ENCODE measurements at places on chromosomes 6 and 20.
A peak's percentile ranks its signal among the peaks of the same experiment; 100 is the strongest.

- DNase-seq, result no peak
Observed at GRCh38 chr20:25076731-25077609, 5.0 kb downstream of the VSX1 start.

GRCh38 chr6:7543789-7544424, 2.4 kb downstream of the DSP start:
- no peak for DNase-seq

DNA sequence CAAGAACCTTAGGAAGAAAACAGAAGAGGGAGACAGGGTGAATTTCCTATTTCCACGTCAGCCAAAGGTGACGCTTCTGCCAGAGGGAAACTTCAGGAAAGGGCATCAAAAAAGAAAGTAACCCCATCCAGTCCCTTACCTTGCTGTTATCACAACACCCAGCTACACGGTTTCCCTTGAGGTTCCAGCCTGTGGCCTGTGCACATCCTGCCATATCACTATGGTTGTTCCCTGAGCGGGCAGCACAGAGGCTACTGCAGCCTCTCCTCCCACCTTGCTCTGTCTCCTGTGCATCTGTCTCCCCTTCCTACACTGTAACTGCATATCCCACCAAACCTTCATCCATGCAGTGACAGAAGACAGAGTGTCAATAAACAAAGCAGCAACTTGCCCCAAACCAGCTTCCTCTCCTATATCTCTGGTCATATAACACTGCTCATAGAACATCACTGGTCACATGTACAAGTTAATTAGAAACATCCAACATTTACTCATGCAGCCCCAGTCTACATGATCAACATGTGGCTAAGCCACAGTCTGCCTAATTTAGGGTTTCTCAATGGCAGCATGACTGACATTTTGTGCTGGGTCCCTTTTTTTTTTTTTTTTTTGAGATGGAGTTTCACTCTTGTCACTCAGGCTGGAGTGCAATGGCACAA, 54.7 kb downstream of the GFOD1 start:
- no peak for DNase-seq

GRCh38 chr20:18702736-18703135, 110.8 kb upstream of the SCP2D1 start:
- DNase-seq, result peak; percentile 45

DNA sequence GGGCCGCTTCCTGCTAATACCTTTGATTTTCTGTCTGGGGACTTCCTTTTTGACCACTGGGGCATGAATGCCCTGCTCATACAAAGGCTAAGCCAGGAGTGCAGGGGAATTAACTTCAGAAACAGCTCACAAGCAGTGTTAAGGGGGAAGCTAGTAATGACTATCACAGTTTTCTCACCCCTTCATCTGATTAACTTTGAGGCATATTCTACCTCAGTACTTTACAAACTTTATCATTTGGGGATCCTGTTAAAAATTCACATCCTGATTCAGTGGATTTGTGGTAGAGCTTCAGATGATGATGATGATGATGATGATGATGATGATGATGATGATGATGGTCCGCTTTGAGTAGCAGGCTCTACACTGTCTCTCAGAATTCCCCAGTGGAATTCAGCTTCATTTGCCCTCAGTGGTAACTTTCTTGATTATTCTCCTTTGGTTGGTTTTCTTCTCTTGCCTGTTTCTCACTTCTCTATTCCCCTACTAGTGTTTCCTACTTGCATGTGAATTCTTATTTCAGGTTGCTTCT, 78.4 kb upstream of the TMEM170B start:
- no peak for DNase-seq

DNA sequence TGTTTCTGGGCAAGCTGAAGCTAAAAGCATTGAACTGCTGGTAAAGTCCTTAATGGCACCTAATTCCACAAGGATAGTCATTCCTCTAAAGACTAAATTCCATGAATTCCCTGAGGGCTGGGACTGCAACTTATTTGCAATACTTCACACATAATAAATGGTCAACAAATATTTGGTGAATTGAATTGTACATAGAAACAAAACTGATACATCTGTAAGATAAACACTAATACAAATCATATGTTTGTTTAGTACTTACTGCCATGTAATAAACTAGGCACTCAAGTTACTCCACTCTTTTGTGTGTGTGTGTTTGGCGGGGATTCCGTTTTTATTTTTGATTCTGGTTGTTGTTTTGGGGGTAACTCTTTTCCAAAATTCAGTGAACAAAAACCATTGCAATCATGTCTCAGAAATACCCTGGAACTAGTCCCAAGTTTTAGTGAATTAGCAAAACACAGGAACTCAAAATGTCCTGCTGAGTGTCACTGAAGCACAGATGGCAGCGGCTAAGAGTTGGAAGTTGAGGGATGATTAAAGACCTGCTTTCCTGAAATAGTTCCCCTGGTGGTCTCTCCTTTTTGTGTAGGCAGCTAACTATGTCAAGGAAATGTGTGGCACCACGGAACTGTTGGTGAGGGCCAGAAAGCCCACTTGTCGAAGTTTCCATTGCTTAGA, 74.8 kb upstream of the SNRPB2 start:
- DNase-seq, result no peak

- no peak for DNase-seq
Observed at GRCh38 chr20:63748070-63748933, 8.7 kb downstream of the SLC2A4RG start.

- no peak for DNase-seq
Observed at GRCh38 chr6:129195643-129196042, 312.7 kb downstream of the LAMA2 start.

- no peak for DNase-seq
Observed at GRCh38 chr6:128803911-128804310, 79.0 kb upstream of the LAMA2 start.

- peak; percentile 84 for DNase-seq
Observed at GRCh38 chr6:43181942-43182860, at the start of gene CUL9. Gene CUL9 (plus strand): TSS chr6:43182196. CDS start chr6:43184311, 2,115 bp downstream.

DNA sequence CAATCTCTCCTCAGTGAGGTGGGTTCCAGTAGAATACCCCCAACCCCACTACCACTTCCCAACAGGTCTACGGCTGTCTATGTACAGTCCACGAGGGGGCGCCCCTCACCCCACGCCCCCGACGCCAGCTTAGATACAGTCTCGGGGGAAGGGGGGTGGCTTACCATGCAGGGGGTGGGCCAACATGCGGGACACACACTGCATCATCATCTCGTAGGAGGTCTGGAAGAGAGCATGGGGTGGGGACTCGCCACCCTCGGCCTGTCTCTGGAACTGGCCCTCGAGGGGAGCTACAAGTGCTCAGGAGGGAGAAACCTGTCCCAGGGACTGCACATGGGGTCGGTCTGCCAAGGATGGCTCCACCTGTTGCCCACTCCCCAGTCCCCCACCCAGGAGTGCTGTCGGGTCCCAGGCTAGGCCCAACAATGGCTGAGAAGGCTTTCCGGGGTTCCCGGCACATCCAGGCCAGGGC, 8.5 kb downstream of the MTCH1 start:
- DNase-seq, result peak; percentile 17

DNA sequence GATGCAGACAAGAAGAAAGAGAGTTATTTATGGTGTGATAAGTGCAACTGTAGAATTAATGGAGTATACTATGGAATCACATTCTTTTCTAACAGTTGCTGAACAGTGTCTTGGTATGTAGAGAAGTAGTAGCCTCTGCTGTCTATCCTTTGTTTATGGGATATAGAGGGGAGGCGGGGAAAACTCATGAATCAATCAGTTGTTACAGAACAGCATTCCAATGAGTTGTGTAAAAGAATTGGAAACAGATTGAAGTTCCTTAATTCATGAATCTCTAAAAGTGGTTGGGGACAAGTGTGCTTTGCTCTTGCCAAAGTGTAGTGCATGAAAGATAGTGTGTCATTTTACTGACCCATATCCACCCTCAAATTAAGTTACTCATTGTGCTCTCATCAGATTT, 77.7 kb downstream of the FLRT3 start:
- no peak for DNase-seq

GRCh38 chr20:53880108-53880641, 190.2 kb downstream of the BCAS1 start:
- no peak for DNase-seq

DNA sequence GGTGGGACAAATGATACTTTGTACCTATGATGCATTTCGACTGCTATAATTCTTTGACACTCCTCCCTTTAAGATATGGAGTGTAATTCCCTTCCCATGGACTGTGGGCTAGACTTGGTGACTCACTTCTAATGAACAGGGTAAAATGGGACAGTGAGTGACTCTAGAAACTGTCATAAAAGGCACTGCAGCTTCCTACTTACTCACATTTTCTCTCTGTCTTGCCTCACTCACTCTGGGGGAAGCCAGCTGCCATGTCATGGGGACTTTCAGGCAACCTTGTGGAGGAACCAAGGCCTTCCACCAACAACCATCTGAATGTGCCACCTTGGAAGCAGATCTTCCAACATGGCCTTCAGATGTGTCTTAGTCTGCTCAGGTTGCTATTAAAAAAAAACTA, 12.9 kb upstream of the GFOD1 start:
- no peak for DNase-seq

DNA sequence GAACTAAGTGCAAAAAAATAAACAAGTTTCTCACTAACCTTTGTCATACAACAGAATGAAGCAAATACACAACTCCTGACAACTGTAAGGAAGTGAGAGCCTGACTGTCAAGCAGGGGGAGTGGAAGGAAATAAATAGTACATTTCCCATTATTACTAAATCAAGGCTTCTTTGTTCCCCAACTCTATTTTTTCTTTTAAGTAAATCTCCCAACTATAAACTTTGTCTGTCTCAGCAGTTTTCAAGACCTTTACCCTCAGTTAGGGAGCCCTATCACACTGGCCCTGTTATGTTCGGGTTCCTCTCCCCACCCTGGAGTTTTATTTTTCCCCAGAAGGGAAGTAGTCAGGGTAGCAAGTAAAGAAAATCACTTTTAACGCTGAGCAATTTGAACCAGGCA, 24.1 kb upstream of the IPCEF1 start:
- no peak for DNase-seq

- no peak for DNase-seq
Observed at GRCh38 chr6:12529364-12530019, 187.1 kb upstream of the PHACTR1 start.

DNA sequence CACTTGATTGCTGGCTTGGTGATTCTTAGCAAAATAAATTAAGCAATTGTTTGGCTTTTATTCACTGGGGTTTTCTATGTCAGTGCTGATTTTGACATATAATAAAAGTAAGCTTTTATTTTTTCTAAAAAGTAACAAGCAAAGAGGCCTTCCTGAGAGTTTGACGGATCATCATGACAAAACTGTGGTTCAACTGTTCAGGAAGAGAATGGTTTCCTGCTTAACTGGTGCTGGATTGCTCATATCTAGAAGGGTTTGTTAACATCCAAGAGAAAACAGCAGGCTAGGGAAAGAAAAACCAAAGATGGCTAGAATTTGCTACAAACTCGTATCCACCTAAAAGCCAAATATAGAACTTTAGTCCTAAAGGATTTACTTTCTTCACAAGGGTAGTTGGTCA, 21.2 kb downstream of the SERPINB1 start:
- DNase-seq, result no peak

DNA sequence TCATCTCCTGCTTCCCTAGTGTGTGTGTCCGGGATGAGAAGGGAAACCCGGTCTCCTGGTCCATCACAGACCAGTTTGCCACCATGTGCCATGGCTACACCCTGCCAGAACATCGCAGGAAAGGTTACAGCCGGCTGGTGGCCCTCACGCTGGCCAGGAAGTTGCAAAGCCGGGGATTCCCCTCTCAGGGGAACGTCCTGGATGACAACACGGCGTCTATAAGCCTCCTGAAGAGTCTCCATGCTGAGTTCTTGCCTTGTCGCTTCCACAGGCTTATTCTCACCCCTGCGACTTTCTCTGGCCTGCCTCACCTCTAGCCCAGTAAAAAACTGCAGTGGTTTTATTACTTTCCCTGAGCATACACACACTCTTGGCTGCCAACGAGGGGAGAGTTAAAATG, 23.9 kb upstream of the C6orf141 start:
- no peak for DNase-seq

DNA sequence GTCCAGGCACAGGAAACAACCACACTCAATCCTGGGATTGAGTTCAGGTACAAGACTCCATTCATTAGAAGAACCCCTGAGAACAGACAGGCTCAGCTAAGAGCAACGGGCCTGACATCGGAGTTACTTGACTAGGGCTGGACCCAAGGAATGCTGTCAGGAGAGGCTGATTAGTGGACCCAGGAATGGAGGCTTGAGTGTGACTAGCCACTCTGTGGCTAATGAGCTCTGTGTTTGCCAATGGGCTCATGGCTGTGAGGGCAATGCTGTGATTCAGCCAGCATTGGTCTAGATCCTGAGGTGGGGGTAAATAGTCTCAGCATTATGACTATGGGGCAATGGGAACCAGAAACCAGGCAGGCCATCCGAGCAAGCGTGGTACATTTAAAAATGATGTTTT, 71.8 kb downstream of the RIOK1 start:
- DNase-seq, result no peak

- no peak for DNase-seq
Observed at GRCh38 chr6:156597095-156597494, 180.1 kb upstream of the ARID1B start.

DNA sequence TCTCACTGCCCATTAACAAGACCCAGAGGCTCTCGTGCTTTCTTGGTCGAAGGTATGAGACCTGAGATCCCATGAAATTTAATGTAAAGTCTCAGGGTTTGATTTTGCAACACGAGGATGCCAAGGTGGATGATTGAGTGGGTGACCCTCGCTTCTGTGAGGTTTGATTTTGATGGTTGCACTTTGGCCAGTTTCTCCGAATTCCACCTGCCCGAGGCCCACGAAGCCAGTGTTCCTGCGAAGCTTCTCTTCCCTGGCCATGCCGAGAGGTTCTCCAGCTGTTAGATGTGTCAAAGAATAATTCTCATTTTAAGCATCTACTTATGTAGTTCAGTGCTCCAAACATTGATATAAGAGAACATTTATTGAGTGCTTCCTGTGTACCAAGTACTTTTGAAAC, at the start of gene KIF25:
Gene KIF25, plus strand, starts transcription at position 30 of the 400 bp plus-strand sequence. CDS start 31,915 bp downstream, outside the sequence.
- DNase-seq, result no peak

DNA sequence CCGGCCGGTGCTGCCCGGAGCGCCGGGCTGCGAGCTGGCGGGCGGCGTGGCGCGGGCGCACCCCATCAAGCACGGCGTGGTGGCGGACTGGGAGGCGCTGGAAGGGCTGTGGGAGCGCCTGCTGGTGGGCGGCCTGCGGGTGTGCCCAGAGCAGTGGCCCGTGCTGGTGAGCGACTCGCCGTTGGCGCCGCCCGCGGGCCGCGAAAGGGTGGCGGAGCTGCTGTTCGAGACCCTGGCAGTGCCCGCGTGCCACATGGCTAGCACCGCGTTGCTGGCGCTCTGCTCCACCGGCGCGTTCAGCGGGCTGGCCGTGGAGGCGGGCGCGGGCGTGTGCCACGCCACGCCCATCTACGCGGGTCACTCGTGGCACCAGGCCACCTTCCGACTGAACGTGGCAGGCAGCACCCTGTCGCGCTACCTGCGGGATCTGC, 517 bp downstream of the ACTL10 start:
- no peak for DNase-seq
